ENCODE measurements at places on chromosomes 2 and 18. TPM values are rescaled to one million over a fixed set of nuclear protein-coding genes. Genes with fewer than 3 reads are reported as not detected.

- DNase-seq = no peak
Observed at GRCh38 chr18:39681061-39681460, 2115.5 kb upstream of the CELF4 start.

GRCh38 chr2:134327367-134327766 lies 73.5 kb downstream of the MGAT5 start:
- DNase-seq = no peak

DNA sequence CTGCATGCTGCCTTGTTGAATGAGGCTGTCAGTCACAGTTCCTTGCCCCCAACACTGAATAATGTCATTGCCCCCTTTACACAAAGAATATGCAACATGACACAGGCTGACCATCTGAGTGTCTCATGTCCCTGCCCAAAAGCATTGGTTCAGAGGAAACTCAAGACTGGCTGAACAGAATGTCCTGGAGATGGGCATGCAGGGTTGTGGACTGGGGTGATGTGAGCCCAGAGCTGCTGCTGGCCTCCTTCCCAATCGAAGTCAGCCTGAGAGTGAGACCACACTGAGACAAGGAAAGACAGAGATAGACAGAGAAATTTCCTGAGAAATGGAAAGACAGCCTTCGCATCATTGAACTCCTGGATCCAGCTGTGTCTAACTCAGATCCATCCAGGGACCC lies 110.1 kb downstream of the PID1 start:
- DNase-seq = no peak

DNA sequence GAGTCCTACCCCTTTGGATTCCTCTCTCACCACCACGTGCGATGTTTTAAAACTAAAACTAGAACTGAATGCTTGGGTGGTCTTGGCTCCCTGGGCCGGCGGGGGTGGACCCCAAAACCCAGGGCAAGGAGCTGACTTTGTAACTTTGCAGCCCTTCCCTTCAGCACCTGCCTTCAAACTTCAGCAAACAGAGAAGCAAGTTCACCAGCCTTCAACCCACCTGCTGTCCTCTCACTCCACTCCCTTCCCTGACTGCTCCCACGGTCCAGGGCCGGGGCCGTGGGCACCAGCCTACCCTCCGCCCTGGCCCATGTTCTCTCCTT lies 54.5 kb downstream of the COL6A3 start:
- DNase-seq = no peak

GRCh38 chr2:216082805-216083204 lies 1.1 kb downstream of the TMEM169 start:
- no peak for DNase-seq

DNA sequence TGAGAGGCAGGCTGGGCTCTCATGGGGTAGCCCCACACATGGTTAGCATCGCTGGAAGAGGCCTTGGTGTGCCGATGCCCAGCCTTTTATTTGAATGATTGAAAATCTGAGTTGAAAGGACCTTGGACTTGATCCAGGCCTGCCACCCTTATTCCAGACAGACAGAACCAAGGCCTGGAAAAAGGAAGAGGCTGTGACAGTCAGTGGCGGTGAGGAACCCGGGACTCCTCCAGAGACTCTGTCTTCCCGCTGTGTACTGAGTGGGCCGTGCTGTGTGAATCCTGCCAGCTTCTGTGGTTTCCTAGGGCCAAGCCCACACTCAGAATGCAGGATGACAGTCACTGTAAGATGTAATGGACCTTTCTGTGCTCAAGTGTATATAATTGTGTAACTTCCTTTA lies 218.5 kb downstream of the LDLRAD4 start:
- DNase-seq = no peak

DNA sequence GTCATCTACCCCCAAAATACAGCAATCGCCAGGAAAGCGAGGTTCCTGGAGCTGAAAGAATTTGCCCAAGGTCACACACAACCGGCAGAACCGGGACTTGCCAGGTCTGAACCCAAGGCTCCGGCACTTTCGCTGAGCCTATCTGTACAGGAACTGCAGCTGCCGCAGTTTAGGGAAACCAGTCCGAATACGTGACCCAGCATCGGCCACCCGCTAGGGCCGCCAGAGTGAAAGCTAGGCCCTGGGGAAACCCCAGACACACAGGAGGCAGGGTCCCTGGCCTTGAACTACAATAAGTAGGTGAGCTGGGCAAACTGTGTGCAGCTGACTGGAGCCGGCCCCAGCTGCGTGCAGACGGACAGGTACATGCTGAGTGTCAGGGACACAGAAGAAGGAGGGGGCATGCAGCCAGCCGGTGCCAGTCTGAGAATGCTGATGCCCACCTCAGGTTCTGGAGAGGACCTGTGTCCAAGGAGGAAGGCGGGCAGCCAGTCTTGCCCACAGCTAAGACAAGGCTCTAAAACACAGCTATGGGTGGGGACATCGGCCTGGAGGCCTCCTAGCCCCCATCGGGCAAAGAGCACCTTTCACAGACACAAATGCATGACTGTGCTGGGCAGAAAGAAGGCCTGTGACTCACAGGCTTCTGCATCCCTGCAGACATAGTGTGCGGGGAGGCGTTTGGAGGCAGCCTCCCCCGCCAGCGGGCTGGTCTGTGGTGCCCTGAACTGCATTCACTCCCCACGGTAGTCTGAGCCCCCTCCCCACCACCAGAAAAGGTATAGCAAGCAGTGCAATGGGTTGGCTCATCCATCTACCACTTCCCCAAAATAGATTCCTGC lies 107.4 kb upstream of the ID2 start:
- no peak for DNase-seq

AFG3L2 gene
- 29.7 TPM for total RNA-seq

TEX44 gene
- total RNA-seq = not detected

SP5 gene
- total RNA-seq = 0.90 TPM
